Umbilical cord (tissue), 2 donors: ENCODE measurements at places on chromosomes 6 and 20.
A peak's percentile ranks its signal among the peaks of the same experiment; 100 is the strongest.

DNA sequence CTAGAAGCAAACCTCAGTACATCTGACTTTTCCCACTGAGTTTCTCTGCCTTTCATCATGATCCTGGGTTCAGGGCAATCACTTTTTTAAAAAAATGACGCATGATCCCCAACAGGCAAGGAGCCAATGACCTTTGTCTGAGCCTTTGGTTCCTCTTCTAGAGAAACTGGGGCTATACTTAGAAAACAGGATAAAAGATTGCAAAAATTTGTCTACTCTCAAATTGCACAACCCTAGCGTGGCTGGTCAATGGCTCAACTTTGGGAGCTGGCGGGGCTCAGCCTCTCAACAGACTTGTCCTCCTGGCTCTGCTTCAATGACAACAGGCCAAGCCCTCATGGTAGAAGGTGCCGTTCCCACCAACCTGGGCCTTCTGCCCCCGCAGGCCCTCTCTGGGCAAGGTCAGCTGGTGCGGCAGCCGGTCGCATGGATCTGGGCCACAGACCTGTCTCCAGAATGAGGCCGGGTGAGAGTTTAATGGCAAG lies 48.7 kb downstream of the PDYN start:
- DNase-seq = peak; percentile 83

DNA sequence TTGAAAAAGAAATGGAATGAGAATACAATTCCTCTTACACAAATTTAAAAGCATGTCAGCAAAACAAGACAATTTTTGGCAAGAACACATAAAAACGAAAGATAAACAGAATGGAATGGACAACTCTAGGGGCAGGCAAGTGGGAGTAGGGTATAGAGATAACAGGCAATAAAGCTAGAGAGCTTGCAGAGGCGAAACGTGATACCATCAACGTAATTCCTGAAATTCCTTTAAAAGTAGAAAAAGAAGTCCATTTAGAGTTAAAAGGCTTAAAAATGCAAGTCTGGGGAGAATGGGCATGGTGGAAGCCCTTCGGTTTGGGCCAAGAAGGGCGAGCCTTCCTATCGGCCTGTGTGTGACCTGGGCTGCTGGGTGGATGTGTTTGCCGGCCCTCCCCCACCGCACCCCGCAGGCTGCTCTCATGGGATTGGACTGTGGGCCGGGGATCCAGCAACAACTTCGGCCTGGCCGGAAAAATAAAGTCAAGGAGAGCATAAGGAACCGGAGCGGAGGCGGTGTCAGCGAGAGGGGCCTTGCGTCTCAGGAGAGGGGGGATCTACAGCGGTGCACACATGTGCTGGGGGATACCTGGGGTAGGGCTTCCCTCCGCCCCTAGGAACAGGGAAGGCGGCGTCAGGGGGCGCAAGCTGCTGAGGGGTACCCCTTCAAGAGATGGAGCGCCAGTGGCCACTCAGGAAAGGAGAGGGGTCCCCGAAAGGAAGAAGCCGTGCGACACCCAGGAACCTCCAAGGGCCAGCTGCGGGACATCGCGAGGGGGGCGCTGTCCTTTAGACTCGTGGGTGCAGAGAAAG lies 4.1 kb downstream of the TMEM239 start:
- peak; percentile 80 for DNase-seq

GRCh38 chr6:150910561-150910960 lies 45.1 kb downstream of the MTHFD1L start:
- DNase-seq = no peak

GRCh38 chr6:158002951-158003853 lies 21.5 kb downstream of the SYNJ2 start:
- peak; percentile 95 for DNase-seq

GRCh38 chr20:2688041-2688591 lies 4.5 kb upstream of the EBF4 start:
- DNase-seq = peak; percentile 59

DNA sequence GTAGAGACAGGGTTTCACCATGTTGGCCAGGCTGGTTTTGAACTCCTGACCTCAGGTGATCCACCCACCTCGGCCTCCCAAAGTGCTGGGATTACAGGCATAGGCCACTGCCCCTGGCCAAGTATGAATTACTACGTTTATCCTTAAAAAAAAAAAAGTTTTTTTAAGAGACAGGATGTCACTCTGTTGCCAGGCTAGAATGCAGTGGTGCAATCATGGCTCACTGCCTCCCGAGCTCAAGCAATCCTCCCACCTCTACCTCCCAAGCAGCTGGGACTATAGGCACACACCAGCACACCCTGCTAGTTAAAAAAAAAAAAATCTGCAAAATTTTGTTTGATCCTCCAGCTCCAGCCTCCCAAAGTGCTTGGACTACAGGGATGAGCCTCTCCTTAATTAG lies 23.1 kb downstream of the IYD start:
- DNase-seq = no peak

DNA sequence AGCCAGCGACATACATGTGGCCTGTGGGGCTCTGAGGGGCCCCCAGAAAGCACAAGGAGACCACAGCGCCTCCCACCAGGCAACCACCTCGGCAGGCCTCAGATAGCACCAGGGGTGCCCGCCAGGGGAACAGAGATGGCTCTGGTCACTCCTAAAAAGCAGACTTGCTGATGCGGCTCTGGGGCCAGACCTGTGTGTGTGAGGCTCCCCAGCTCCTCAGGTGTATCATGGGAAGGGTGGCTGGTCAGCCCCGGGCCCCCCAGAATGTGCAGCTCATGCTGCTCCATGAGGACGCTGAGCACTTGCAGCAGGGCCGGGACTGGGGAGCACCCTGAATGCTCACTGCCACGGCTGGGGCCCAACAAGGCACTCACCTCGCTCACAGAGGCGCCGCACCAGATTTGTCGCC lies 60.2 kb downstream of the PYGB start:
- no peak for DNase-seq

DNA sequence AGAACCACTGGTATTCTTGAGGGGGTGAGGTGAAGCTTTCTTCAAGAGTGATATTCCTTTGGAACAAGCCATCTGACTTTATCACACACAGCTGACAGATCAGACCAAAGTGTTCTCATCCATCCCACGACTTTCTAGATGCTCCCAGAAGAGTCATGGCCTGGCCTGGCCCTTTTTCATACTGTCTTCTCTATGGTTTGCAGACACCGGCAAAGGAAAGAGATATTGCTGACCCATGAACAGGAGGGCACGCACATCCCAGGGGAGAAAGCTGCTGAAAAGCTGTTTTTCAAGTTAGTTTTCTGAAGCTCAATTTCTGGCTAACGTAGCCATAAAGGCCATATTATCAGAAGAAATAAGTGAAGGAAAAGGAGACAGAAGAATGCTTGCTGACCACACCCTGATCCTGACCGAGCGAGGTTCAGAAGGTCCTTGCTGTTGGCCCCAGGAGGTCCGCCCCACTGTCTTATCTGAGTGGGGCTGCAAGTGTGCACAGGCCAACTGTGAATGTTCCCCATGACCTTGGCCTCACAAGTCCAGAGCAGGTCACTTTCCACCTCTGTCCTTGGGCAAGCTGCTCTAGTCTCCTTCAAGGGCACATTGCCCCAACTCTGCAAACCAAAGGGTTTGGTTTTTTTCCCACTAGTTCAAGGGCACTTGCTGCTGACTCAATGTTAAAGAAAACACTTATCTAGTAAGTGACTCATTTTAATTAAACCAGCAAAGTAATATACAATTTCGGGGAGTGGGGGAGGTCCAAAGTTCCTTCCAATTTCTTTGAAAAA lies 2.0 kb downstream of the ACSS1 start:
- DNase-seq = no peak

DNA sequence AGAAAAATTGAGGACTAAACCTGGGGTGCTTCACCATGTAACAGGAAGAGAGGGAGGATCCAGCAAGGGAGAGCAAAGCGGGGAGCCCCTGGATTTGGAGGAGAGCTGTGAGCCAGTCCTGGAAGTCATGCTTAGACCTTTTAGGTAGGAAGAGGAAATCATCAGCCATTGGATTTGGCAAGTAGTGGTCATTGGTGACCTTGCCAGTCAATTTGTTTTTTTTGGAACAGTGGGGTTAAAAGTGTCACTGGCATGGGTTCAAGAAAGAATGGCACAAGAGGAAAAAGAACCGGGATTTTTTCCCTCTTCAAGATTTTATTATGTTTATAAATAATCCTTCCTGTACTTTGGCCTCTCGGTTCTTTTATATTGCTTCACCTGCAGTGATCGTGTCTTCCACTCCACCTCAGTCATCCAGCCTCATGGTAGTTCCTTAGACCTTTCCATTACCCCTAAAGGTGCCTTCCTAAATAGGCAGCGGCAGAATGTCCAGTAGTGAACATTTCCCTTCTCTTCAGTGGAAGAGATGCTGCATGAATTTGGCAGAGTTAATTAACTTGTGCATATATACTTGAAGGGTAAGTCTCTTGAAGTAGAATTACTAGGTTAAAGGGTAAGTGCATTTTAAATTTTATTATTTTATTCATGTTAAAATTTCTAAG lies 124.7 kb downstream of the QKI start:
- DNase-seq = no peak

- peak; percentile 94 for DNase-seq
These were observed 92.1 kb downstream of the FYN start for GRCh38 chr6:111781041-111781708.

- no peak for DNase-seq
These were observed 39.7 kb downstream of the SLC35D3 start for GRCh38 chr6:136961848-136962247.

- DNase-seq = no peak
These were observed 25.5 kb upstream of the SSTR4 start for GRCh38 chr20:23009636-23010035.

DNA sequence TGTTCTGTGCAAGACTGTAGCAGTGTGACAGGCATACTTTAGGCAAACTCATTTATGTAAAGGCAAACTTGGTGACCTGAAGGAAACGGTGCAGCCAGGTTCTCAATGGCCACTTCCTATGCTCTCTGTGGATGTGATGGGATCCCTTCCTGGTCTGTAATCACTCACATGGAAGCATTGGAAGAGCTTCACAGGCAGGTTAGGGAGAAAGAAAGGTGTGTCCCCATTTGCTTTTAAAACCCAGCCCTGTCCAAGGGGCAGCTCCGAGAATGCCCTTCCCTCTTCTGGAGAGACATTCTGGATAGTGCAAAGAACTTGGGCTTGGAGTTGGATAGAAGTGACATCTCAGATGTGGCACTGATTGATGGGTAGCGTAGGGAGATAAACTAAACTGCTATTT lies 28.1 kb downstream of the CEP43 start:
- no peak for DNase-seq

GRCh38 chr6:72783666-72784065 lies 161.8 kb downstream of the KCNQ5 start:
- DNase-seq = peak; percentile 90
